ENCODE measurements at places on chromosomes 11 and 22. TPM values are rescaled to one million over a fixed set of nuclear protein-coding genes. Genes with fewer than 3 reads are reported as not detected.

- no peak overlapping the region for H3K27ac ChIP-seq
- H3K27me3 ChIP-seq, result no peaks in the 10 kb centered on the region
- no peaks in the 10 kb centered on the region for H3K36me3 ChIP-seq
- peaks cover 8% of the 10 kb centered on the region for H3K4me1 ChIP-seq
Measured at GRCh38 chr22:49951986-49952896, 8.3 kb upstream of the PIM3 start.

DNA sequence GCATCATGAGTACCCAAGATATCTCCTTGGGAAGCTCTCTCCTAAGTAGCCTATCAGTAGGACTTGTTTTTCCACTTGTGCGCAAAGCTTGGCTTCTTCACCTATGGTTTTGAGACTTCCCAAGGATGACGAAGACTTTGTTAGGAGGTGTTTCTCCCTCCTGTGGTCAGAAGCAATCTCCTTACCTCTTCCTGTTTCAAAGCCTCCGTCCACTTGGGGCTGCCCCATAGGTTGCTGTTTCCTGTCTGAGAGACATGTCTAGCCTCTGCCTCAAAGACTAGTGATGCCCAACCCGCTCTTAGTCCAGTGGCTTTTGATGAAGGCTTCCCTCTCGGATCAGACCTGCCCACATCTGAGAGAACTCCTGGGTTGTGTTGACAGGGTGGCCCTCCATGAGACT lies 92.9 kb downstream of the TRAF6 start:
- H3K4me1 ChIP-seq, result no peaks in the 10 kb centered on the region
- DNase-seq, result no peak
- no peaks in the 10 kb centered on the region for H3K27me3 ChIP-seq
- no peaks in the 10 kb centered on the region for H3K36me3 ChIP-seq

- H3K4me1 ChIP-seq, result no peaks in the 10 kb centered on the region
- H3K27me3 ChIP-seq, result no peaks in the 10 kb centered on the region
- no peaks in the 10 kb centered on the region for H3K36me3 ChIP-seq
- peak; percentile 65 for DNase-seq
- peak overlapping the region; percentile 60 for H3K27ac ChIP-seq
Measured at GRCh38 chr11:16606784-16607674, 131.4 kb upstream of the C11orf58 start.

GRCh38 chr11:60634126-60634525 lies 65.3 kb upstream of the MS4A8 start:
- H3K4me1 ChIP-seq, result no peaks in the 10 kb centered on the region
- no peaks in the 10 kb centered on the region for H3K36me3 ChIP-seq
- no peak overlapping the region for H3K27ac ChIP-seq
- H3K4me3 ChIP-seq, result no peak overlapping the region

GRCh38 chr11:44637487-44637886 lies 72.0 kb downstream of the CD82 start:
- no peaks in the 10 kb centered on the region for H3K4me1 ChIP-seq
- no peaks in the 10 kb centered on the region for H3K36me3 ChIP-seq
- no peaks in the 10 kb centered on the region for H3K27me3 ChIP-seq
- DNase-seq, result no peak

- peak; percentile 95 for DNase-seq
- H3K4me1 ChIP-seq, result no peaks in the 10 kb centered on the region
- no peak within 1 kb of the TSS for H3K27ac ChIP-seq
- H3K36me3 ChIP-seq, result no peaks in the 10 kb centered on the region
- H3K4me3 ChIP-seq, result peak within 1 kb of the TSS; percentile 60
Measured at GRCh38 chr11:134331354-134332188, at the start of gene GLB1L2. TSS of gene GLB1L2 (plus strand) at chr11:134331988. CDS start at chr11:134332062, 74 bp downstream.

DNA sequence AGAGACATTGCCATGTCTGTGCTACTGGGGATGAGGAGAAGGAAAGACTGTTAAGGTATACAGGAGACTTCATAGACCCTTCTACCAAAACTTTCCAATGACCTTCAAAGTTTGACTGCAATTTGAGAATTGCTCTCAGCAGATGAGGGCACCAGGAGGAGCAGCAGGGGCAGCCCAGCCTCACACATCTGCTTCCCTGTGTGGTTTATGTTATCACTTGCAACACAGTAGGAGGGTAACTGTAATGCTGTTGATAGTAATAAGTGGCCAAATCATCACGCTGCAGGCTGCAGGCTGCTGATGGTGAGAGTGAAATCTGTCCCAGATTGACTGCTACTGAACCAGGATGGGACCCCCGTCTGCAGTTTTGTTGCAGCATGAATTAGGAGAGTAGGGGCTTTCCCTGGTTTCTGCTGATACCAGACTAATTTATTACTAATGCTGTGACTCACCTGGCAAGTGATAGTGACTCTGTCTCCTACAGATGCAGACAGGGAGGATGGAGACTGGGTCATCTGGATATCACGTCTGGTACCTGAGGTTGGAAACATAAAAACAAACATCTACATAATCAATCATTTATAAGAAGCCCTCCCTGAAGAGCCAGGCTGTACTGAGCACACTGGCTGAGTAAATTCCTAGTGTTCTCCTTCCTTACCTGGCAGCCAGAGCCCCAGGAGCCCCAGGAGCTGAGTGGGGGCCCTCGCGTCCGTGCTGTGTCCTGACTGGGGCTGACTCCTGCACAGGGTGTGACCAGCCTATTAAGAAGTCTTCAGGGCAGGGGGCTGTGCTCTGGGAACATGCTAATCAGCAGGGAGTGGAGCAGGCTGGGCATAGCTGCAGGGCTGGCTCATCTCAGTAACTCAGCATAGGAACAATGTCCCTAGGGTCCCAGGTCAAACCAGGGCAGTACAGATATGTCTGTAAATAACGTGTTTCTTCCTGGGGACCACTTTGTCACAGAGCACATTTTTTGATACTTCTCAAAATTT lies 74.4 kb downstream of the GAB4 start:
- no peak overlapping the region for H3K27ac ChIP-seq
- no peak for DNase-seq
- H3K4me3 ChIP-seq, result no peak overlapping the region
- no peaks in the 10 kb centered on the region for H3K36me3 ChIP-seq

DNA sequence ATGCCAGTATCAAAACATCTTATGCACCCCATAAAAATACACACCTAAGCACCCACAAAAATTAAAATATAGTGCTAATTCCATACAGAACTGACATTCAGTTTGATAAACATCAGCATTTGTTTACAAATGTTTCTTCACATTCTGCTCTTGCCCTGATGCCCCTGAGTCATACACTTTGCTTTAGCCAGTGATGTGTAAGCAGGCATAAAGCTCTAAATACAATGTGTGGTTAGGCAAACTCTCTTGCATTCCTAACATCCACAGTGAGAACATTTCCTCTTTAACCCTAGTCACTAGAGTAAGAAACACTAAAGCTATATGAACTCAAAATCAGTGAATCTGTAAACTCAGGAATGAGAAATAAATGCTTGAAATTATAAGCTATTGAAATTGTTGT lies 1060.7 kb downstream of the FAM181B start:
- H3K4me3 ChIP-seq, result no peak overlapping the region
- H3K36me3 ChIP-seq, result no peaks in the 10 kb centered on the region
- H3K4me1 ChIP-seq, result no peaks in the 10 kb centered on the region
- H3K27ac ChIP-seq, result no peak overlapping the region

DNA sequence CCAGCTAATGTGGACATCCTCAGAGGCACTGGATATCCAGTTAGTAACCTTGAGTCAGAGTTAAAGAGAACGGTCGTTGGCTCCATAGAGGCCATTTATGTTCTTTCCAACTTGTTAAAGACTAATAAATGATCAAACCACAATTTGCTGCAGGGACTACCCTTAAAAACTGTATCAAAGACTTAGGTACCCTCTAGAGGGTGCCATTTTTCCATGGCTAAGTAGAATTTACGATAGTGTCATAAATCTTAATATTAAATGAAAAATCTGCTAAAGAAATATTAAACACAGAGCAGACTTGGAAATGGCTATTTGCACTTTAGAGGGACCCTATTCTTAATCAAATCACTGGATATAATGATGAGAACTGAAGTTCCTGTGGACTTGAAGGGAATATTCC lies 685.2 kb upstream of the CHORDC1 start:
- H3K4me3 ChIP-seq, result no peak overlapping the region
- no peak for DNase-seq
- no peaks in the 10 kb centered on the region for H3K36me3 ChIP-seq
- no peaks in the 10 kb centered on the region for H3K27me3 ChIP-seq
- no peak overlapping the region for H3K27ac ChIP-seq
- no peaks in the 10 kb centered on the region for H3K4me1 ChIP-seq

- no peaks in the 10 kb centered on the region for H3K4me1 ChIP-seq
- H3K36me3 ChIP-seq, result no peaks in the 10 kb centered on the region
- no peak for DNase-seq
- H3K27me3 ChIP-seq, result no peaks in the 10 kb centered on the region
- no peak overlapping the region for H3K27ac ChIP-seq
Measured at GRCh38 chr11:30936491-30936890, 350.3 kb upstream of the MPPED2 start.

DNA sequence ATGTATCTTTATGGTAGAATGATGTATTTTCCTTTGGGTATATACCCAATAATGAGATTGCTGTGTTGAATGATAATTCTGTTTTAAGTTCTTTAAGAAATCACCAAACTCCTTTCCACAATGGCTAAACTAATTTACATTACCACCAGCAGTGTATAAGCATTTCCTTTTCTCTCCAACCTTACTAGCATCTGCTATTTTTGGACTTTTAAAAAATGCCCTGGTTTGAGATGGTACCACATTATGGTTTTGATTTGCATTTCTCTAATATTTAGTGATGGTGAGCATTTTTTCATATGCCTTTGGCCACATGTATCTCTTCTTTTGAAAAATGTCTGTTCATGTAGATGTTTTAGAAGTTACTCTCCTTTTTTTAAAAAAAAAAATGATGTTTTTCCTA lies 142.0 kb downstream of the METTL15 start:
- no peak for DNase-seq
- no peak overlapping the region for H3K27ac ChIP-seq
- no peaks in the 10 kb centered on the region for H3K4me1 ChIP-seq
- H3K36me3 ChIP-seq, result no peaks in the 10 kb centered on the region

GRCh38 chr11:67581469-67581868 lies 2.1 kb upstream of the GSTP1 start:
- no peaks in the 10 kb centered on the region for H3K27me3 ChIP-seq
- no peak overlapping the region for H3K27ac ChIP-seq
- no peak for DNase-seq

DNA sequence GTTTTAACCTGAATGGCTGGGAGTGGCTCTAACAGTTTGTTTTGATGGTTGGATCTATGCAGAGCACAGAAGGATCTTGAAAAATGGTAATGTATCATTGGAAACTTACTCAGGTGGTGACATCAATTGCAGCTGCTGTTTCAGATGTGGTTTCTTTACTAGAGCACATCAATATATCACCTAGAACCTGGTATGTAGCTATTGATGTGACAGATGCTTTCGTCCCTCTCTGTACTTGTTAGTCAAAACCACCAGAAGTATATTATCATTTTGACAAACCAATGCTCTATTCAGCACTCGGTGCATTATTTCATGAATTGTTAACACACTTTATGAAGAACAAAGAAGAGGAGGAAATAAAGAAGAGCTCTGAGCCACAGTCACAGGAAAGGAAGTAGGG lies 26.6 kb upstream of the SCN3B start:
- no peaks in the 10 kb centered on the region for H3K4me1 ChIP-seq
- DNase-seq, result no peak
- H3K36me3 ChIP-seq, result no peaks in the 10 kb centered on the region
- no peaks in the 10 kb centered on the region for H3K27me3 ChIP-seq
- H3K27ac ChIP-seq, result no peak overlapping the region

DNA sequence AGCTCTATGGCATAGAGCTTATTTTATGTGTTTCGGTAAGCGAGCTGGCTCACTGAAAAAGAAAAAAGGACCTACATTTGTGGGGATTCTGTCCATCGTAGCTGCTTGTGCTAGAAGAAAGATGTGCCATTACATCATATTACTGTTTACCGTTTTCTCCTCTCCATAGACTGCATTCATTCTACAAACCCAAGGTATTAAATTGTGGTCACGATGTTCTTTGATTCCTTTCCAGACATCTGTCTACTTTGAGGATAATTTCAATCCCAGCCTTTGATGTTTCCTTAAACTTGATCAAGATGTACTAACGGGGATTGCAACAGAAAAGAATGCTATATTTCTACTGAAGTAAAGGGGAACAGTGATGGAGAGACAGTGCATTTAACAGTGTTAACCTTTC lies 5.5 kb upstream of the OR52N1 start:
- H3K4me1 ChIP-seq, result no peaks in the 10 kb centered on the region
- H3K4me3 ChIP-seq, result no peak overlapping the region
- H3K27me3 ChIP-seq, result no peaks in the 10 kb centered on the region
- H3K27ac ChIP-seq, result no peak overlapping the region
- H3K36me3 ChIP-seq, result no peaks in the 10 kb centered on the region
- DNase-seq, result no peak

GRCh38 chr22:20799449-20799848 lies 25.5 kb downstream of the SERPIND1 start:
- no peak overlapping the region for H3K4me3 ChIP-seq
- no peak for DNase-seq
- H3K27me3 ChIP-seq, result no peaks in the 10 kb centered on the region
- H3K36me3 ChIP-seq, result peaks cover 2% of the 10 kb centered on the region

DNA sequence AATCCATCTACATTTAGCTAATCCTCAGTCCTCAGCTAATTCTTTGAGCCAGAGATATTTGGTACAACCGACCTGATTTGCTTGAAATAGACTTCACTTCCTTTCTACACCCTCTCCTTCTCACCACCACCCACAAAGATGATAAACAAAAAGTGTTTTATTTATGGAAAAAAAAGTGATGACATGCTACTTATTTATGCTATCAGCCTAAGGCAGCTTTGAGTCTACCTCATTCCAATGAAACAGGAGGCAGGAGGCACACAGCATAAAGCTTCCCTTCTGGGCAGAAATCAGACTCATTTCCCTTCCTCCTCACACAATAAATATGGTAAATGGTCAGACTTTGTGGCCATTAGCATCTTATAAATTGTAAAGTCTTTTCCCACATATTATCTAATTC lies 325.7 kb downstream of the SOX6 start:
- H3K4me3 ChIP-seq, result no peak overlapping the region
- H3K27ac ChIP-seq, result no peak overlapping the region
- H3K4me1 ChIP-seq, result no peaks in the 10 kb centered on the region
- no peaks in the 10 kb centered on the region for H3K36me3 ChIP-seq
- H3K27me3 ChIP-seq, result no peaks in the 10 kb centered on the region
- DNase-seq, result no peak

DNA sequence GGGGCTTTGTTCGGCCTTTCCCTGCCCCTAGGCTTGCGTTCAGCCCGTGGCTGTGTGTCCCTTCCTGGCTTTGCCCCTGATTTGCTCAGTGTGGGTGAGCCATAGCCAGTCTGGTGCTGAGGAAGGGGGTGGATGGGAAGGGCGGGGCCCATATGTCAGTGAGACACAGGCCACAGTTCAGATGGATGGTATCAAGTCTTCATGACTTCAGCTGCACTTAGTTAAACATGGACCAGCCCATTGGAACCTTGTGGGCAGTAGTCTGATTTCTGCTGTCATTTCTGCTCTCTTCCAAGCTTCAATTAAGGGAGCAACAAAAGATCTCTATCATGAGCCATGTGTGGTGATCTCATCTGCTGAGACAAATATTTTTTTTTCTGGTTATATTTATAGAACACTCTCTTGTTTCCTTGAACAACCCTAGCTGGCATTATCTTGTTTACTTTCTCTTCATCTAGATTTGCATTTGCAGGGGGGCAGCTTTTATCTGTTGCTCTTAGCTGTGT lies 21.6 kb upstream of the PEX26 start:
- H3K36me3 ChIP-seq, result no peaks in the 10 kb centered on the region
- no peak overlapping the region for H3K4me3 ChIP-seq
- H3K27ac ChIP-seq, result peak overlapping the region; percentile 84
- H3K27me3 ChIP-seq, result no peaks in the 10 kb centered on the region
- peaks cover 21% of the 10 kb centered on the region for H3K4me1 ChIP-seq

Gene MMP13
- not detected for total RNA-seq

Gene MS4A4A
- 2.8 TPM for total RNA-seq
